ENCODE measurements at places on chromosomes 1 and 21. TPM values are rescaled to one million over a fixed set of nuclear protein-coding genes. Genes with fewer than 3 reads are reported as not detected.

DNA sequence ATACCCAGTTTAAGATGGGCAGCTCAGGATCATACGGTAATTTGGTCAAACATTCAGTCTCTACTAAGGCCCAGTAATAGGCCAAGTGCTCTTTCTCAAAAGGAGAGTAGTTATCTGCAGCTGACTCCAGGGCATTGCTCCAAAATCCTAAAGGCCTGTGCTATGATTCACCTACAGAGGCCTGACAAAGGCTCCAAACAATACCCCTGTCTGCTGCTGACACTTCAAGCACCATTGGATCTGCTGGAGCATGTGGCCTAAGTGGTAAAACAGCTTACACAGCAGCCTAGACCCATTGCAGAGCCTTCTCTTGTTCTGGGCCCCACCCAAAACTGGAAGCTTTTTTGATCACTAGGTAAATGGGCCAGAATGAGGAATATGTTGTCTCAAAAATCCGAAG, 22.8 kb downstream of the SLAMF7 start:
- peaks cover 42% of the 10 kb centered on the region for H3K4me1 ChIP-seq
- H3K36me3 ChIP-seq, result peaks cover 3% of the 10 kb centered on the region
- H3K27ac ChIP-seq, result no peak overlapping the region
- DNase-seq, result no peak

The FLG2 gene
- not detected for total RNA-seq

GRCh38 chr1:159959451-159959850, 5.4 kb upstream of the SLAMF9 start:
- no peak overlapping the region for H3K4me3 ChIP-seq
- H3K36me3 ChIP-seq, result no peaks in the 10 kb centered on the region
- H3K27me3 ChIP-seq, result peaks cover 6% of the 10 kb centered on the region
- no peak for DNase-seq
- H3K27ac ChIP-seq, result no peak overlapping the region

The LHX4 gene
- not detected for total RNA-seq

GRCh38 chr1:98385652-98386051, 275.9 kb upstream of the SNX7 start:
- H3K36me3 ChIP-seq, result no peaks in the 10 kb centered on the region
- no peak overlapping the region for H3K4me3 ChIP-seq
- no peak overlapping the region for H3K27ac ChIP-seq
- no peaks in the 10 kb centered on the region for H3K27me3 ChIP-seq
- DNase-seq, result no peak
- peaks cover 6% of the 10 kb centered on the region for H3K4me1 ChIP-seq

The DISC1 gene
- total RNA-seq, result 4.8 TPM

GRCh38 chr1:184905601-184906322, 68.5 kb downstream of the NIBAN1 start:
- peaks cover 6% of the 10 kb centered on the region for H3K4me1 ChIP-seq
- no peak overlapping the region for H3K27ac ChIP-seq
- DNase-seq, result no peak
- H3K27me3 ChIP-seq, result peaks cover 4% of the 10 kb centered on the region
- H3K36me3 ChIP-seq, result peaks cover 2% of the 10 kb centered on the region

DNA sequence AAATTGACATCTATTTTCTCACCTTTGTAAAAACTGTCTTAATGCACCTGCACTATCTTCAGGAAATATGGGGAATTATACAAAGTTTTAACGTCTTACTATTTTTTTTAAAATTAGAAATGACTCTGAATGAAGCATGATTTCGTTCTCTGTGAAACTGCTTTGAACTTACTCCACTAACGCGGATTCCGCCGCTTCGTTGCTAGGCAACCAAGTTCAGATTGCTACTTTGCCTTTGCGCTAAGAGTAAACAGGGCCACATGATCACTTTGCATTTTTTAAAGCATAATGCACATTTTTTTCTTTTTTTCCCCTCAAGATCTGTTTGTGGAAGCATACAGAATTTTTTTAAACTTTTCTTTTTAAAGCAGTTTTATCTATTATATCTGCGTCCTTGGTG, 690.5 kb downstream of the BRINP3 start:
- H3K4me1 ChIP-seq, result no peaks in the 10 kb centered on the region
- no peak overlapping the region for H3K4me3 ChIP-seq
- no peak for DNase-seq
- no peaks in the 10 kb centered on the region for H3K36me3 ChIP-seq
- H3K27ac ChIP-seq, result no peak overlapping the region

The OR2L2 gene
- total RNA-seq, result not detected

- H3K4me1 ChIP-seq, result peaks cover 78% of the 10 kb centered on the region
- peak overlapping the region; percentile 93 for H3K27ac ChIP-seq
- no peaks in the 10 kb centered on the region for H3K27me3 ChIP-seq
Measured at GRCh38 chr21:44911384-44912157, 9.1 kb downstream of the ITGB2 start.

- no peak for DNase-seq
- no peak overlapping the region for H3K27ac ChIP-seq
- peaks cover 5% of the 10 kb centered on the region for H3K27me3 ChIP-seq
- H3K36me3 ChIP-seq, result no peaks in the 10 kb centered on the region
Measured at GRCh38 chr1:99218572-99218971, 45.7 kb upstream of the PLPPR4 start.

GRCh38 chr1:54540582-54541295, 7.3 kb upstream of the ACOT11 start:
- no peak for DNase-seq
- H3K27ac ChIP-seq, result no peak overlapping the region
- no peaks in the 10 kb centered on the region for H3K27me3 ChIP-seq
- no peak overlapping the region for H3K4me3 ChIP-seq
- peaks cover 11% of the 10 kb centered on the region for H3K4me1 ChIP-seq

GRCh38 chr1:99682291-99682751, 36.4 kb downstream of the PALMD start:
- H3K36me3 ChIP-seq, result no peaks in the 10 kb centered on the region
- H3K4me1 ChIP-seq, result no peaks in the 10 kb centered on the region
- no peaks in the 10 kb centered on the region for H3K27me3 ChIP-seq
- no peak overlapping the region for H3K4me3 ChIP-seq

GRCh38 chr1:196308176-196308575, 300.1 kb downstream of the KCNT2 start:
- H3K4me3 ChIP-seq, result no peak overlapping the region
- H3K36me3 ChIP-seq, result no peaks in the 10 kb centered on the region
- H3K4me1 ChIP-seq, result no peaks in the 10 kb centered on the region

GRCh38 chr1:93908394-93909145, 660 bp downstream of the GCLM start:
- H3K36me3 ChIP-seq, result no peaks in the 10 kb centered on the region
- H3K4me3 ChIP-seq, result peak overlapping the region; percentile 82
- H3K27me3 ChIP-seq, result no peaks in the 10 kb centered on the region
- DNase-seq, result peak; percentile 59

All from activated naive CD4-positive, alpha-beta T cell treated with anti-CD3 and anti-CD28 coated beads for 36 hours (primary cell).